T-helper 2 cell treated with Interferon-gamma antibody and Interleukin-4, amounts not matched to agents 100 ng/mL and 5 ng/mL, for 36 hours (primary cell): ENCODE measurements at places on chromosomes 1 and 21. TPM values are rescaled to one million over a fixed set of nuclear protein-coding genes. Genes with fewer than 3 reads are reported as not detected.

GJA4 gene
- total RNA-seq, result not detected in 2 replicates

CRNN gene
- total RNA-seq, result not detected in 2 replicates

JTB gene
- total RNA-seq, result 138 and 139 TPM in 2 replicates

CD1E gene
- not detected in 2 replicates for total RNA-seq

PLA2G2F gene
- not detected in 2 replicates for total RNA-seq

EDARADD gene
- 9.7 and 11.7 TPM in 2 replicates for total RNA-seq

LINGO4 gene
- not detected in 2 replicates for total RNA-seq

LRRC39 gene
- 0.39 and 0.64 TPM in 2 replicates for total RNA-seq

SEMA6C gene
- 1.6 and 1.8 TPM in 2 replicates for total RNA-seq

DTL gene
- 73.7 and 75.9 TPM in 2 replicates for total RNA-seq

BACH1 gene
- total RNA-seq, result 23.7 and 25.2 TPM in 2 replicates

HSF2BP gene
- total RNA-seq, result 0.30 and 0.50 TPM in 2 replicates

HTR6 gene
- total RNA-seq, result not detected in 2 replicates

CHI3L1 gene
- not detected in 2 replicates for total RNA-seq

PRAMEF25 gene
- total RNA-seq, result not detected in 2 replicates

BMP8B gene
- 0.30 and 0.52 TPM in 2 replicates for total RNA-seq

ARPC5 gene
- 264 and 274 TPM in 2 replicates for total RNA-seq

PSMA5 gene
- total RNA-seq, result 201 and 210 TPM in 2 replicates

OR2T35 gene
- not detected in 2 replicates for total RNA-seq

UTS2 gene
- not detected in 2 replicates for total RNA-seq

SMAP2 gene
- 107 and 112 TPM in 2 replicates for total RNA-seq

SPATA17 gene
- total RNA-seq, result not detected in 2 replicates

GUCA2A gene
- total RNA-seq, result not detected in 2 replicates

HCRTR1 gene
- total RNA-seq, result not detected in 2 replicates

DNAH14 gene
- total RNA-seq, result 0.52 and 1.6 TPM in 2 replicates
